ENCODE measurements at places on chromosomes 6 and 20.

DNA sequence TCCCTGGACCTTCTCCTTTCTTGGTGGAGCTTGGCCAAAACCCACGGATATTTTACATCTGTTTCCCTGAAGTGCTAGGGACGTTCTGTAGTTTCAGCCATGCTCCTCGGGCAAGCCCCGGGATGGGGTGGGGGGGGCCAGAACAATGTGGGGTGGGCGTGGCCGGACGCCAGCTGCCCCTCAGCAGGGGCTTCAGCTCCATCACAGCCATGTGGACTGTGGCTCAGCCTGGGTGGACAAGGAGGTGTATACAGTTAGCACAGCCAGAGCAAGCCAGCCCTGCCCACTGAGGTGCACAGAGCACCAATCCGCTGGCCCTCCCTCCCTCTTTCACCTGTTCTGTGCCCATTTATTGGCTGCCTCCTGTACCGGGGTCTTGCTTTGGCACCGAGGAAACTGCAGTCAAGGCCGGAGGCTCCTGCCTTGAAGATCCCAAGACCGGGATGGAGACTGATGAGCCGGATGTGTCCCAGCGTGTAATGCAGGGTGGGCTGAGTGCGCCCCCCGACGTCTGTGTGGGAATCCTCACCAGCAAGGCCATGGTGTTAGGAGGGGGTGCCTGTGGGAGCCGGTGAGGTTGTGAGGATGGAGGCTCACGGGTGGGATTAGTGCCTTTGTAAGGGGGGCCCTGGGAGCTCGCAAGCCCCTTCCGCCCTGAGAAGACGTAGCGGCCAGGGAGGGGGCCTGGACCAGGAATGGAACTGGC lies 28.0 kb downstream of the FRMD1 start:
- no peak for DNase-seq

DNA sequence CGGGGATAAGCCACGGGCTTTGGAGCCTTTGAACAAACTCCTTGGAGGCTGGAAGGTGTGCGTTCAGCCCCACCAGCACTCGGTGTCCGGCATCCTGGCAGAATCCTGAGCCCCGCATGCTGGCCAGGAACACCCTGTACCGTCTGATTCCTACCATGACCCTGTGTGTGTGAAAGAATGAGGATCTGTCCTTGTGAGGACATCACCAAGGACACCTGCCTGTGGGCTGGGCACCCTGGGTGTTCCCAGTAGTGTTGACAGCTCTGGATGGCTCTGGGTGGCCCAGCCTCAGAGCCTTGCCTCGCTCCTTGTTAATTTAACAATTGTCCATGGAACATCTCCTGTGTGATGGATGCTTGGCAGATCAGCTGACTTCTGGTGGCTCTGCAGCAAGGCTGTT lies 234.3 kb downstream of the QKI start:
- no peak for DNase-seq

DNA sequence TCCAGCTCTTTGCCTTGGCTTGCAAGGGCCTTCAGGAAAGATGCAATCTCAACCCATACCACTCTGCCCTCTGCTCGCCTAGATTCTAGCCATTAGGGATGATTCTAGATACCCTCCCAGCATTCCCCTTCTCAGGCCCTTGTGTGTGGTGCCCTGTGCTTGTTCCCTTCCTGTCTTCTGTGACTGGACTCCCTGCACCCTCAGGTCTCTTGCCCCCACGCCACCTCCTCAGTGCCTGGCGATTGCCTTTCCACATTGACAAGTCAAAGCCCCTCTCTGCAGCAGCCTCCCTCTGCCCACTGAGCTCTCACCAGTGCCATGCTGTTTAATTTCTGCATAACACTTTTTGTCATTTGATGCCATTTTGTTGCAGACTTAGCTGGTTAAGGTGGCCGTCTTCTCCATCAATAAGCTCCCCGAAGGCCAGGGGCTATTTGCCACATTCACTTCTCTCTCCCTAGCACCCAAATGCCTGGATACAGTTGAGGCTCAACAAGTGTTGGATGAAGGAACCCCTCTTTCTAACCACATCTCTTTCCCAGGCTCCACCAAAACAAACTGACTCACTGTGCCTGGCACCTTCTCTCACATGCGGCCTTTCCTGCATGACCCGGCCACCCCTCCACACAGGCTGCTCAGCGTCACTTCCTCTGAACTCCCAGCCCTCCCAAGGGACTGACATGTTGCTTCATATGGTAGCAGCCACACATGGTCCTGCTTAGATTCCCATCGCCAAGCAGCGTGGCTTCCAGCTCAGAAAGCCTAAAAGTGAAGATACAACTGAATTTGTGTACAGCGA lies 4.6 kb upstream of the TXNDC5 start:
- no peak for DNase-seq

DNA sequence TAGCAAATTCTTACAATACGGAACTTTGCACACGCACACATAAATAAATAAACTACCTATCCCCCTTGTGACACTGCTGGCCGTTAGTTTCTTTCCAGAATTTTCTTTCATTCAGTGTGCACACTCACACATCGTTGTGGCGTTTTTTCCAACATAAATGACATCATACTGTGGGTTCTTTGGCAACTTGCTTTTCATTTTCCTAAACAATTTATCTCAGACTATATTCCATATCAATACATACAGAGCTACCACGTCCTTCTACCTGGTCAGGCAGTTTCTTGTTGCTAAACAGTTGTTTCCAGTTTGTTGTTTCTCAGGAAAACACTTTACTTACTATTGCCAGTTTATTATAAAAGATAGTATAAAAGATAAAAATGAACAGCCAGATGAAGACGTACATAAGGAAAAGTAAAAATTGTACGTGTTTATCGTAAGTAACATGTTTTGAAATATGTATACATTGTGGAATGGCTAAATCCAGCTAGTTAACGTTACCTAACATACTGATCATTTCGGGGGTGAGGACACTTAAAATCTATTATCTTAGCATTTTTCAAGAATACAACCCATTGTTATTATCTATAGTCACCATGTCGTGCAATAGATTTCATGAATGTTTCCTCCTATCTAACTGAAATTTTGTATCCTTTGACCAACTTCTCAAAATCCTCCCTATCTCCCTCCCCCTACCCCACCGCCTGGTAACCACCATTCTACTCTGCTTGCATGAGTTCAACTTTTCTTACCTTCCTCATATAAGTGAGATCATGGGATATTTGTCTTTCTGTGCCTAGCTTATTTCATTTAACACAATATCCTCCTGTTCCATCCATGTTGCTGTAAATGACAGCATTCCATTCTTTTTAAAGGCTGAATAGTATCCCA lies 1.2 kb upstream of the TP53RK start:
- no peak for DNase-seq
